Common myeloid progenitor, CD34-positive (primary cell): ENCODE measurements at places on chromosomes 4 and X.

GRCh38 chr4:84814094-84814750, 152.3 kb downstream of the WDFY3 start:
- no peak for DNase-seq

DNA sequence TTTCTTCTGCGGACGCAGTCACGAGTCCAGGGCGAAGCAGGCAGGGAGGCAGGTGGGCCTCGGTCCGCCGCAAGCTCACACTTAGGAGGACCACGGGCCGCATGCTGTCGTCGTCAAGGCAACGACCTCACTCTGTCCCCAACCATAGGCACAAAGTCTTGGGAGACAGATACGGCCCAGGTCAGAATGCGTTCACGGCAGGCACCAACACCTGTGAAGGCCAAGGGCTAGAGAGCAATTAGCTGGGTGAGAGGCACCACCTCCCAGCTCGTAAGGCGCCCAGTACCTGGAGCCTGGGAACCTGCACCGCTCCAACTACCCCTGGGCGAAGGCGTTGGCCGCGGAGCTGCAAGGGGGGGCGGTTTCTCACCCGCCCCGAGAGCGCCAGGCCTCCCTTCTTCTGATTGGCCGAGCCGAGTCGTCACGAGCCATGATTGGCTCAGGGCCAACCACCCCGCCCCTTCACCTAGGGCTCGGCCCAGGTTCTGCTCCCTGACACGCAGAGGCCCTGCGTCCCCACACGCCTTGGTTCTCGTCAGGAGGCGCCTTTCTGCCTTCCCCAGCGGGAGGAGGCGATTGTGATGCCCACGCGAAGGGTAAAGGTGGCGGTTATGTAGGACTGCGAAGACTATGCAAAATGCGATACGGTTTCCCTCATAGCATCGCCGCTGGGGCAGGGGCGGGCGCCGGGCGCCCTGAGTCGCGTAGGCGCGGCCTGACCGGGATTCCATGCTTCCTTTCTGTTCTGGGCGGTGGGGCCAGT, at the start of gene CDKL2:
TSS of gene CDKL2 (minus strand) at position 355 of the 763 bp plus-strand sequence. CDS start 4,540 bp downstream, outside the sequence.
- peak; percentile 92 for DNase-seq

DNA sequence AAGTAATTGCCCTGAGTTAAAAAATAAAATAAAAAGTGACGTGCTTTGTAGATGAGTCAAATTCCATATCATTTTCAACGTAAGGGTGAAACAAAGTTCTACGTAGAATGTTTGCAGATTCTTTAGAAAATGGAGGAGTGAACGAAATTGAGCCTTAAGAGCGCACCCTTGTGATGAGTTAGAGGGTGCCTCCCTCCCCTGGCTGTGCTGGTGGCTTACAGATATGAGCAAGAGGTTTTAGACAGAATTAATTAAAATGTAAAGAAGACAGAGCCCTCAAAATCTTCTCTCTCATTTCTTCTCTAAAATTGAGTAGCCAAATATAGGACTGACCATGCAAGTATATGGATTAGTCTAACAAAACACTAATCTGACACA, 30.2 kb upstream of the LGI2 start:
- no peak for DNase-seq

GRCh38 chrX:124507246-124507645, 160.9 kb downstream of the SH2D1A start:
- DNase-seq: no peak

- DNase-seq: no peak
Measured at GRCh38 chr4:53616219-53616618, 24.9 kb upstream of the LNX1 start.

DNA sequence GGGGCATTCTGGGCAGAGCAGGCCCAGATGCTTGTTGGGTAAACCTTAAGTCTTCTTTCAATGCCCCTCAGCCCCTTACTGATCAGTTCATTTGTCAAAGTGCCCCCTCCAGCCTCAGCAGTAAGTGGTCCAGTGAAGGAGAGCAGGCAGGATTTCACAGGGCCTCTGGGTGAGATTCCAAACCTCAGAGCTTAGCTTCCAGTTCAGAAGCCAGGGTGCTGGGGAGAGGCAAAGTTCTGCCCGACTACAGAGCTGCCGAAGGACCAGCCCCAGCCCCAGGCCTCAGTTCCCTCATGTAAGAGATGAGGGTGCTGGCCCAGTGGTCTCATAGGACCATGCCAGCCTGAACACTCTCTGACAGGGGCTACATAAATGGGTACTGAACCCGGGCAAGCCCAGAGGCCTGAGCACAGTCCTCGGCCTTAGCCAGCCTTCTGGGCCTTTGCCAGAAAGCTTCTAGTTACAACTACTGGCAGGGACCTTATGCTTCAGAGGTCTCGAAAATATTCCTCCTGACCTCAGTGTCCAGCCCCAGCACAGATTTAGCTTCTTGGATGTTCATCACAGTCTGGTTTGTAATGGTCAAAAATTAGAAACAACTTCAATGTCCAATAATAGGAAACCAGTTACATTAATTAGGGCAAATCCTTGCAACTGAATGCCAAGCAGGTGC, 851 bp upstream of the RIPPLY1 start:
- DNase-seq: no peak

GRCh38 chr4:80539190-80539589, 203.7 kb downstream of the CFAP299 start:
- no peak for DNase-seq

DNA sequence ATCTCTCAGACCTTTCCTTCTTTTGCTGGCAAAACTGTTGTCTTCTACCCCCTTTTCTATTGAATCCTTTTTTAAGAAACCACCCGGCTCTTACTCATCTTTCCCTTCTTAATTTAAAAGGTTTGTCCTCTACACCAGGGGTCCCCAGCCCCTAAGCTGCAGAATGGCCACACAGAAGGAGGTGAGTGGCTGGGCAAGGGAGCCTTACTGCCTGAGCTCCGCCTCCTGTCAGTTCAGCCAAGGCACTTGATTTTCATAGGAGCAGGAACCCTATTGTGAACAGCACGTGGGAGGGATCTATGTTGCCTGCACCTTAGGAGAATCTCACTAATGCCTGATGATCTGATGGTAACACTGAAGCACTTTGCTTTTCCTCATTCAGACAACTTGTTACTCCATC, 726.3 kb upstream of the INTU start:
- no peak for DNase-seq

DNA sequence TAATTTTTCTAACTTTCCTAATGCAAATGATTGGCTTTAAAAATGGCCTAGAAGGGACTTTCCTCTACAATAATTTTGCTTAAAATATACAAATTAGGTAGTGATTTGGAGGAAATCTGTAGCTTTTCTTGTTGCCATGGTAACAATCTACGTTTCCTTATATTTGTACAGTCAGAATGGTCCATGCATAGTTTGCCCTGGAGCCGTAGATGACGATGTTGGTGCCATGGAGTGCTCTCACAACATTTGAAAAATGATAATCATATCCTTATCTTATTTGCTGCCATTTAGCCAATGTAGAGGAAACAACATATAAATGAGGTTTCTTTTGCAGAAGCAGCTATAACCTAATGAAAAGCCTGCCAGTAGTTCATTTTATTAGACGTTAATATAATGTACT, 89.0 kb upstream of the NMU start:
- DNase-seq: no peak

DNA sequence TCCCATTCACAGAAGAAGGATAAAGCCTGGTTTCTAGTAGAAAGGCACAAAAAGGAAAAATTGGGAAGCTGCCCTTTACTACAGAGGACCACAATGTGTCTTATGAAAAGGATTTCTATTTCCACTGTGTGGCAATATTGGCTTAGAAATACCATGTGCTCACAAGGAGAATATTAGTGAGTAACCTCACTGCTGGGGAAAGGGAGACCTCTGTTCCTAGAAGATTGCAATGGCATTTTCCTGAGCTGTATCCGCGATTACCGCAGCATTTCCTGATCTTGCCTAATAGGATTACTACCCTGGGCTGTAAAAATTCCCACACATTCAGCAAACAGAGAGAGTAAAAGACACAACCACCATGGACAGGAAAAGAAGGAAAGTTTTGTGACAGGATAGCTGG, 308.8 kb upstream of the TECRL start:
- DNase-seq: no peak

- DNase-seq: no peak
Measured at GRCh38 chr4:83150653-83151330, 36.3 kb upstream of the PLAC8 start.

DNA sequence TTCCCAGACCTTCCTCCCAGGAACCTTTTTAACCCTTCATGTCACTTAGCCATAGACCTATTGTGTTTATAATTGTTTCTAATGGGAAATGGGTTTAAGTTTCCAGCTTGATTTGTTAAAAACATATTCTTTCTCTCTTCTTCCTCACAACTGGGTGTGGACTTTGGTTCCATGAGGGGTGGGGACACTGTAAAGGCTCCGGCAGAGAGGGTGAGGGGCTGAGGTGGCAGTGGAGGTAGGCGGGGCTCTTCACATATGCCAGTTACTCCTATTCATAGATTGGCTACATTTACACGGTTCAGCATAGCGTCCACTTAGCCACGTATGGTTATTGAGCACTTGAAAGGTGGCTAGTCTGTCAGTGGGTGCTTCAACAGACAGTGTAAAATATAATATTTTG, 7.8 kb downstream of the INTS6L start:
- DNase-seq: no peak

GRCh38 chr4:112201915-112202505, 29.6 kb upstream of the AP1AR start:
- no peak for DNase-seq

GRCh38 chr4:2066571-2067445, 7.7 kb downstream of the NAT8L start:
- no peak for DNase-seq

- DNase-seq: no peak
Measured at GRCh38 chr4:25771672-25772071, 91.1 kb downstream of the SEL1L3 start.

DNA sequence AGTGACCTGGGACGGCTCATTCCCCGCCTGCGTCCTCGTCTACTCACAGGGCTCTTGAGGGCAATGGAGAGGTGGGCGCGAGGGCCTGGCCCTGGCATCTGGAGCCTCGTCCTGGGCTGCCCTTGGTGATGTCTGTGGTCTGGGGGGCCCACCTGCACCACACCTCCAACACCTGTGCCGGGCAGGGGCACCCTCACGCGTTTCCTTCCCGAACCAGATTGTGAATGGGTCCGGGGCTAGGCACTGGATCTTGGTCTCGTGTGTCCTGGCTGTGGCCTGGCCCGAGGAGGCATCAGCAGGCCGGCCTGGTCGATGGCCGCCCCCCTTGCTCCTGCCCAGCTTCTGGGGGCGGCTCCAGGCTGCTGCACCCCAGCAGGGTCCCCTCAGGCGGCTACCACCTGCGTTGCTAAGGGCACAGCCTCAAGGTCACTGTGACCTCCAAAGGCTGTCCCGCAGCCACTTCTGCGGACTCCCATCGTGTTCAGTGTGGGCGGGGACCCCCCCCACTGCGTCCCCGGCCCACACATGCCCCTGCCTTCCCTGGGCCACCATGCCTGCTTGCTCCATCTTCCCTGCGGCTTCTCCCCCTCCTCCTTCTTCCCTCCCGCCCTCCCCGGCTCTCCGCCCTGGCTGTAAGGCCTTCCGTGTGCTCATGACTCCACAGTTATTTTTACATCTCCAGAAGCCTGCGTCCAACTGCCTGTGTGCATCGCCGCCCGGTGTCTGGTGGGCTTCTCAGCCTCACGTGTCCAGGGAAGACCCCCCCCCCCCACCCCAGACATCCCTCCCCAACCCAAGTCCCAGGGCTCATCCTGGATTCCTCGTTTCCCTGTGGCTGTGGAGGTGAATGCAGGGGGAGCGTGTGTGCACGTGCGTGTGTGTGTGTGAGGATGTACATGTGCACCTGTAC, 3.8 kb downstream of the DOK7 start:
- DNase-seq: no peak

DNA sequence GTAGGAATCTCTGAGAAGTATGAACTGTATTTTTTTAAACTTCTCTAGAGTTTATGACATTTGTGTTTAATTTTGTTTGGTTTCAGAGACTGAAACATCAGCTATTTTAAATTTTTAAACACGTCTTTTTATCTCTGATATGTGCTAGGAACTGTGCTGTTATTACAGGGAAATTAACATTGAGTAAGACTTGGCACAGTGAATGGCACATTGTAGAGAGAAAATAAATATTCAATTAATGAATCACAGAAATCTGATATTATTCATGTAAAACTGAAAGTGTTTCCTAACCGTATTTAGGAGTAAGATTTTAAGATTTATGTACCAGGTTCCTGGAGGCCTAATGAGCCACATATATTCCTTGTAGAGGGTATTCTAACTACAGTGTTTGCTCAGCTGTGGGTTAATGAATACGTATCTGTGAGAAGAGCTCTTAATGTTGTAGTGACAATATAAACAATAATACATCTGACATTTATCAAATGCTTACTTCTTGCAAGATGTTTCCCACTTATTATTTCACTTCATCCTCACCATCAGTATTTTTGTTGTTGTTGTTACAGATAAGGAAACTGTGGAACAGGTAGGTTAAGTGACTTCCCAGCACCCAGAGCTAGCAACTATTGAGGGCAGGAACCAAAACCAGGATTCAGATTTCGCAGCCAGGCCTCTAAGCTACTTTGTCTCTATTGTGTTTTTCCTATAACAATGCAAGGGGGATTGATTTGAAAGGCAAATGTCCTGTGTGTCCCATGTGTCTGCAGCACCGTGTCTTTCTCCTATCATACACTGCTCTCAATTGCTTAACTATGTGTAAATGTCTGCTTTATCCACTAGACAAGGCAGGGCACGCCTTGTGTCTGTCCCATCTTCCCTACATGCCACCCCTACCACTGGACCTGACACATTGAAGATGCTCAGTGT, 121.1 kb upstream of the FAM9C start:
- DNase-seq: no peak

DNA sequence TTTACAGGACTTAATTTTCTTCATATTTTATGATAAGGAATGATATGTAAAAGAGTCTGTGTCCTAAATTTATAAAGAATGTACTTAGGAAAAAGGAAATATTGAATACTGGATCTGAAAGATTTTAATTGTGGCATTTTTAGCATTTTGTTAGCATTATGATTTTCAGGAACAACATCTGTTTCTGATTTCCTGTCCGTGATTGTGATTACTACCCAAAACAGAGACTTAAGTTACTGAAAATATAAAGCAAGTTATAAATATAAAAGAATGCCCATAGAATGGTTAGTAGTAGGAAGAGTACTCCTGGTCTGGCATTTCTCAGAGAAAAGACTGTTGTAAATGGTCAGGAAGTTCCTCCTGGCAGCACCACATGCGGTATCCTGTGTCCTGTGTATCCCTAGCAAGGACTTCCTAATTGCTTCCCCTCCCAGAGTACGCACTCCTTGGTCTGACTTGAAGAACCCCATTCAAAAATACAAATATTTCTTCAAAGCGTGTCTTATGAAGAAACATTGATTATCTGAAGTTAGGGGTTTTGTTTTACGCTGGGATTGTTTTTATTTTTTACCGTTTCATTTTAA, 88.9 kb downstream of the RS1 start:
- no peak for DNase-seq

DNA sequence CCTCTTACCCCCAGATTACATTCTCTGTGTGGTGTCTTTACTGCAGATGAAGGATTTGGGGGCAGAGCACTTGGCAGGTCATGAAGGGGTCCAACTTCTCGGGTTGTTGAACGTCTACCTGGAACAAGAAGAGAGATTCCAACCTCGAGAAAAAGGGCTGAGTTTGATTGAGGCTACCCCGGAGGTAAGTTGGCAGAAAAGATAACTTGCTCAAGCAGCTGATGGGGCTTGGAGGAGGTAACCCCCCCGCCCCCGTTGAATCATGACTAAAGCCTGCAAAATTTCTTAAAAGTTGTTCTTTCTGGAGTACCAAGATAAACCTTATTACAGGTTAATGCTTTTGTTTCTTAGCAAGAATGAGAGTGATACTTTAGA, 1.5 kb downstream of the CCNG2 start:
- no peak for DNase-seq
